ENCODE measurements at places on chromosomes 1 and 21.
A peak's percentile ranks its signal among the peaks of the same experiment; 100 is the strongest.

DNA sequence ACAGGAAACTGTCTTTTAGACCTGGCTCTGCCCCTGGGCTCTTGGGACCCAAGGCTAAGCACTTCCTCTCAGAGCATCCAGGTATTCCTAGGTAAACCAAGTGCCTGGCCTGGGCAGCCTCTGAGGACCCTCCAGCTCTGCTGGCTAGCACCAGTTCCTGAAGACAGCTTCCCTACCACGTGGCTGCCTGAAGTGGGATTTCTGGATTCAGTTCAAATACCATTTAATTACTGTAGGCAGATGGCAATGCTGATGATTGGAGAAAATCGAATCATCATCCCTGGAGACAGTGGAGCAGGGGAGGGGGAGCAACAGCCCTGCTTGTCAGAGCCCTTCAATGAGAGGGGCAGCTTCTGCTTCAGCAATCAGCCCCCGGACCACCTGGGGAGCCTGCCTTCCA, 11.9 kb downstream of the KIF21B start:
- no peak for DNase-seq

- DNase-seq: no peak
These were observed 14.5 kb downstream of the PSMG1 start for GRCh38 chr21:39168800-39169199.

DNA sequence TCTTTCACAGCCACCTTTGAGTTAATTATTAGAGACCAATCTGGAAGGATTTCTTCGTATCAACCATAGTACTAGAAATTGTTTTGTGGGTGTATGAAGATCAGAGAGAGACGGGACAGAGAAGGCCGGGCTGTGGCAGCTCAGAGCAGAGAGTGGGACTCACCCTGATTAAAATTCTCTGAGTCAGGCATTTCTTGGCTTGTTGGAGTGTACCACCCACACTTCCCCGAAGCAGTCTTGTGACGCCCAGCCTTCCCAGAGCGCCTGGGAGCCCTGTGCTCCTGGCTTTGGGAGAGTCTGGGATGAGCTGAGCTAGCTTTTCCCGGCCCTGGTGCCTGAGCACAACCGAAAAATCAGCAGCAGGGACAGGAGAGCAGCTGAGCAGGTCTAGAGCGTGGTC, 19.4 kb downstream of the PLEKHM2 start:
- DNase-seq: peak; percentile 71

GRCh38 chr21:45874716-45875415, 106.7 kb upstream of the COL6A1 start:
- DNase-seq: no peak

- no peak for DNase-seq
These were observed 24.4 kb downstream of the PLXNA2 start for GRCh38 chr1:208219659-208220282.

GRCh38 chr1:44212355-44213221, 683 bp upstream of the DMAP1 start:
- no peak for DNase-seq

GRCh38 chr1:237470712-237471338, 419.9 kb downstream of the ZP4 start:
- DNase-seq: no peak

DNA sequence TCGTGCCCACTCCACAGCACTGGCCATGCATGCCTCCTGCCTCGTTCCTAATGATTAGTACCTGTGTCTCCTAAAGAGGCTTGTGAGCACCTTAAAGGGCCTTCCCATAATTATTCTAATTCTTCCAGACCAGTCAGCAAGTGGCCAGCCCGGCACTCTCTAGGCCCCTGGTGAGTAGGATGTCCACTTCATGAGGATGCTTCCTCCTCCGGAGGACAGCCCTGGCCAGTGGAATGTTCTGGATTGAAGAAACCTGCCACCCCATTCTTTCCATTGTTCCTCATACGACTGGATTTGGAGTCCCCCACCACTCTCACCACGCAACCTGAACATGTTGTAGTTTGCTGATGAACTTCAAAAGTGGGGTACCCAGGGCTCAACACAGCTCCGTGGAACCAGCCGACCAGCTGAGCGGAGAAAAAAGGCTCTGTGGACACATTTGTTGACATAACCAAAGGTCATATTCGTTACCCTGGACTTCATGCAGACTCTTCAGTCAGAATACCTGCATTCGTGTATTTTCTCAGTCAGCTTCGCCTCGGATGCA, 46.7 kb upstream of the LBR start:
- DNase-seq: no peak

DNA sequence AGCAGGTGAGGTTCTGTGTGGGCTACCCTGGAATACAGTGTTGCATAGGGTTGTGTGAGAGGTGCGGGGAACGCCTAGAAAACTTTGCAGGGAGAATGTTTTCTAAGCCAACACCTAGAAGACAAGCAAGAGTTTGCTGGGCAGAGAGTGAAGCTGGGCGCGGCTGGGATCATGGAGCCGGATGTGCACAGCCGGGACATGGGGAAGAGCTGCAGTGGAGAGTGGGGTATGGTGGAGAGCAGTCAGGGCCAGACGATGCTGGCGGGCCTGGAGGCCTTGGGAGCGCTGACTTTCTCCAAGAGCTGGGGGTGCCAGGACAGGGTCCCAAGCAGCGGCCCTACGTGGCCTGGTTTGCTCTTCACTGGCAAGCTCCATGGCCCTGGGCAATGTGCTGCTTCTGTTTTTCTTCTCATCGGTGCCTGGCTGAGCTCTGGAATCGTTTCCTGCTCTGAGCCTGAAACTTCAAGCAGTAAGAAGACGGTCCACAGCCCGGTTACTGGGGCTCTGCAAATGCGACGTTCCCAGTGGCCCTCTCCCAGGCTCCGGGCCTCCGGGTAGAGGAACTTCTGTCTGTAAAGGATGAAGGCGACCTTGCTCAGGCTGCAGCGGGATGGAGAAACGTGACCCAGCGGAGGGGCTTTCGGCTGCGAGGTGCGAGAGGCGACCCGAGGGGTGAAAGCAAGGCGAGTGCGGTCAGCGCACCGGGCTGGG, 51.9 kb upstream of the CD34 start:
- DNase-seq: peak; percentile 50

DNA sequence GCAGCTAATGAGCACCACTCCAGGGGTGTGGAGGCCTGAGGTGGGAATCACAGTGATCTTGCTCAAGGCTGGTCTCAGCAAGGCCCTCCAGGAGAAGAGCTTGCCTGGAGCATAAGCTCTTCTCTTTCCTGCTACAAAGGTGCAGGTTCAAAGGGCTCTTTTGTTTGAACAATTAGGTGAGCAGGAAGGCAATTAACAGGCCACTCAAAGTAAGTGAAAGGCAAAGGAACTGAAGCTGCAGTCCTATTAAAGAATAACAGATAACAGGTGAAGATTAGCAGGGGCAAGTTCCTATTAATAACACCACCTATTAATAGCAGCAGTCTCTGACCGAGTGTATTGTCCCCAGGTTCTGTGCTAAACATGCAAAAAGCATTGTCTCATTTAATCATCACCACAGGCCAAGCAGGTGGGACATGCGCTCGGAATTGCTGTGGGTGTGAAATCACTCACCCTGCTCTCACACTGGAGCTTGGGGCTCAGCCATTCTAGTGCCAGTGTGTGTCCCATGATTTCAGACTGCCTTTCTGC, 113.8 kb downstream of the RHOU start:
- DNase-seq: no peak

DNA sequence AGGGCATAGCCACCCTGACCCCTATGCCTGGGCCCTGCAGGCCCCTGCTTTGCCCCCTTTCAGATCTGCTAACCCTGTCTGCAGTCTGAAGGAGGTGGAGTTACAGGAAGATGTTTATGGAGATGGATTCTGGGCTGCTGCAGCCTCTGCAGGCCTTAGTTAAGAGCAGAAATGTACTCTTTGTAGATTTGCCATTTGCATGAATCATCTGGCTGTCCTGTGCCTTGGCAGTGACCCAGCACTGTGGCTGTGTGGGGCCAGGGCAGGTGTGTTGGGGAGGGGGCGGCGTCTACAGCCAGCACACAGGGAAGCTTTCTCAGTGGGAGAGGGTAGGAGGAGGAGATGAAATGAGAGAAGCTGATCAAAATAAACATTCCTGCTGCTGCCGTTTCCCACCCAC, 867.3 kb downstream of the PLA2G4A start:
- DNase-seq: no peak

- no peak for DNase-seq
These were observed 163.0 kb upstream of the TNR start for GRCh38 chr1:175906370-175906769.

DNA sequence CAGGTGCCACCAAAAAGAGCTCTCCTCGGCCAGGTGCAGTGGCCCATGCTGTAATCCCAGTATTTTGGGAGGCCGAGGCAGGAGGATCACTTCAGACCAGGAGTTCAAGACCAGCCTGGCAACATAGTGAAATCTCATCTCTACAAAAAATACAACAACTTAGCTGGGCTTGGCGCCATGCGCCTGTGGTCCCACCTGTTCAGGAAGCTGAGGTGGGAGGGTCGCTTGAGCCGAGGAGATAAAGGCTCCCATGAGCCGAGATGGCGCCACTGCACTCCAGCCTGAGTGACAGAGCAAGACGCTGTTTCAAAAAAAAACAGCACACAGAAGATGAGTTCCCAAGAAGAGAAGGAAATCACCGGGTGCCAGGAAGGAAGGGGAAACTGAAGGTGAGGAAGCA, 67.0 kb downstream of the CHD5 start:
- DNase-seq: no peak

DNA sequence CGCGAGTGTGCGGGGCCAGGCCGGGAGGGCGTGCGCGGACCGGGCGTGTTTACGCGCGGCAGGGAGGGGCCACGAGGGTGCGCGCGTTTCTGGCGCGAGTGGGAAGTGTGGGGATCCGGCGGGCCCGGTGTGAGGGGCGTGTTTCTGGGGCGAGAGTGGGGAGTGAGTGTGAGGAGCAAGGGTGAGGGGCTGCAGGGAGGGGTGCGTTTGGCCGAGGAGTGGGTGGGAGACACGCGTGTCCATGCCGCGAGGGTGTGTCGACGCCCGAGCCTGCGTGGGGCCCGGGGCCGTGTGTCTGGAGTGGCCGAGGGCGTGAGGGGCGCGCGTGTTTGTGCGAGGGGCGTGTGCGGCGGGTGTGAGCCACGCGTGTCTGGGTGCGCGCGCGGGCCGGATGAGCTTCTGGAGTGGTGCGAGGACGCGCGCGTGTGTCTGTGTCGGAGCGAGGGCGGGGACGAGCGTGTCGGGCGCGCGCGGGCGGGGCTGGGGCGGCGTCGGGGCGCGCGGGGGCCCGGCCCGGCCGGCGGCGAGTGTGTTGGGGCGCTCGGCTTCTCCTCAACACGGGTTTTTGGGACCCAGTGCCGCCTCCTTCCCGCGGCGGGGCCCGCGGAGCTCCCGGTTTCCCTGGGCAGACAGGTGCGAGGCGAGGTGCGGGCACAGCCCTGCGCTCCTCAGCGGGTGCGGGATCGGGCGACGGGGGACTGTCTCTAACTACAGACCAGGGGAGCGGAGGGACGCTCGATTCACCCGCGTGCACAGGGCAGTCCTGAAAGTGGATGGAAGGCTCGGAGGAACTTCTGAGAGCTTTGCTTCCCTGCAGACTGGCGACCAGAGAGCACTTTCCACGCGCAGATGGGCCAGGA, 65.8 kb upstream of the VAMP3 start:
- DNase-seq: peak; percentile 49

GRCh38 chr1:94734963-94735901, 84.9 kb upstream of the SLC44A3 start:
- no peak for DNase-seq

DNA sequence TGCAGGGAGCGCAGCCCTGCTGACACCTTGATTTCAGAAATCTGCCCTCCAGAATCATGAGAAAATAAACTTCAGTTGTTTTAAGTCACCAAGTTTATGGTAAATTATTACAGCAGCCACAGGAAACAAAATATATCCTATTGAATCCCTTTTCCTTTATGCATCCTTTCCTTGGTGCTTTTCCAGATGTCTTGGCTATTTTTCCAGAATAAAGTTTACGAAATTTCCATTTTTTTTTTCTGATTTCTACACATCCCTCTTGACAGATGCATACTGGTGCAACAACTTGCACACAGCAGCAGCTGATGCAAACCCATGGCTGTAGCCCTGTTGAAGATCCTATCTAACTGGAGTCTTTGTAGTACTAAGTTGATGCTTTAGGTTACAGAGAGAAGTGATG, 111.1 kb upstream of the KCNE2 start:
- no peak for DNase-seq

DNA sequence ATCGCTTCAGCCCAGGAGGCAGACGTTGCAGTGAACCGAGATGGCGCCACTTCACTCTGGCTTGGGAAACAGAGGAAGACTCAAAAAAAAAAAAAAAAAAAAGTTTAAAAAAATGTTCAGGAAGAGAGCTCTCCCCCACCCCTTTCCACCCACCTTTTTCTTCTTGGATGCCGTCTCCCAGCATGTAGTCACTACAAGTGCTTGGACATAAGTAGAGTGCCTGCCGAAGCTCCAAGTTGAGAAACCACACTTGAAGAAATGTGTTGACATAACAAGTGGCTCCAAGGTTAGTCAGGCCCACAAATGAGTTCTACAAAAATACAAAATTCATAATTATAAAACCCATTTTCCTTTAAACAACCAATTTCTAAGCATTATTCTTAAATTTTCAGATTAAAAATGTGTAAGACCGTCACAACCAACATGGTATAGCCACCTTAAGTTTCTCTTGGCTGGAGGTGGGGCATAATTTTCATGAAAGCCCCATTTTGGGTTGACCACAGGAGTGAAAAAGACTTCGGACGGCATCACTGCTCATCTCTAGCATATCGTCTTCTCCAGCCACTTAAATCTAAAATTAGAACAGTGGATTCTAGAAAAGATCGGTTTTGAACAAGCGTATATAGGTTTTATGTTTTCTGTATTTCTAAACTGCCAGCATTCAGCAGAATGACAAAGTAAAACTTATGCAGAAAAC, 26.4 kb downstream of the USP48 start:
- no peak for DNase-seq

DNA sequence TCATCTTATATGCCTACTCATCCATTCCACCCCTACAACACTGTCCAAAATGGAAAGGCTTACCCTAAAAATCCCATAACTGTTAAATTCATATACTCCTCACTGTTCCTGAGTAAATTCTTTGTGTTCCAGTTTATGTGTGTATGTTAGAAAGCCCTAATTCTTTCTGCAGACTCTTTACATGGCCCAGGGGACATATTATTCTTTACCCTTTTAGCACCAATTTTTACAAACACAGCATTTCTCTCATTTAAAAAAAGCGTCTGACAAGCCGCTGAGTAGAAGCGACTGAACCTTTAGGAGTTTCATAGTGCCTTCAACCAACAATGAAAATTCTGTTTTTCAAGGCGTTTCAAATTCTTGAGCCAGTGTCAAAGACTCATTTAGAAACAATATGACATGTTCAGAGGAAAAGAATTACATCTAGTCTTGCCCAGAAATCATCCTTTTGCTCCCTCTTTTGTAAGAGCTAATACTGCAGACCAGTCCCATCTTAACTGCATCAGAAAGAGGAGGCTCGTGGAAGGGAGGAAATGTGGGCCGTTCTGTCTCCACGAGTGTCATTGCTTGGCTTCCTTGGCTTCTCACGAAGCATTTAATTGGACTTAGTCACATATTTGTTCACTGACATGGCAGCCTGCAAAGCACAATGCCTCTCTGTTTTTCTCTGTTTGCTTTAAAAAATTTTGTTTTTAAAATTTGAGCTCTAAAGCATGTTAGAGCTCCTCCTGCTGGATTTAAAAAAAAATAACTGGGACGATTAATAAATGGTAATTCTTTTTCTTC, 21.3 kb upstream of the C1orf105 start:
- DNase-seq: peak; percentile 90

- DNase-seq: no peak
These were observed 21.7 kb downstream of the RNF187 start for GRCh38 chr1:228508840-228509415.

All from globus pallidus (tissue), 1 donor.